ENCODE measurements at places on chromosomes 16 and 17. TPM values are rescaled to one million over a fixed set of nuclear protein-coding genes. Genes with fewer than 3 reads are reported as not detected.

ENGASE gene
- 72.6 TPM for total RNA-seq

- no peak overlapping the region for H3K4me3 ChIP-seq
- no peaks in the 10 kb centered on the region for H3K27me3 ChIP-seq
- DNase-seq = no peak
- peaks cover 30% of the 10 kb centered on the region for H3K36me3 ChIP-seq
- H3K27ac ChIP-seq = no peak overlapping the region
These were observed 68.6 kb downstream of the ZZEF1 start for GRCh38 chr17:4073983-4074830.

DNA sequence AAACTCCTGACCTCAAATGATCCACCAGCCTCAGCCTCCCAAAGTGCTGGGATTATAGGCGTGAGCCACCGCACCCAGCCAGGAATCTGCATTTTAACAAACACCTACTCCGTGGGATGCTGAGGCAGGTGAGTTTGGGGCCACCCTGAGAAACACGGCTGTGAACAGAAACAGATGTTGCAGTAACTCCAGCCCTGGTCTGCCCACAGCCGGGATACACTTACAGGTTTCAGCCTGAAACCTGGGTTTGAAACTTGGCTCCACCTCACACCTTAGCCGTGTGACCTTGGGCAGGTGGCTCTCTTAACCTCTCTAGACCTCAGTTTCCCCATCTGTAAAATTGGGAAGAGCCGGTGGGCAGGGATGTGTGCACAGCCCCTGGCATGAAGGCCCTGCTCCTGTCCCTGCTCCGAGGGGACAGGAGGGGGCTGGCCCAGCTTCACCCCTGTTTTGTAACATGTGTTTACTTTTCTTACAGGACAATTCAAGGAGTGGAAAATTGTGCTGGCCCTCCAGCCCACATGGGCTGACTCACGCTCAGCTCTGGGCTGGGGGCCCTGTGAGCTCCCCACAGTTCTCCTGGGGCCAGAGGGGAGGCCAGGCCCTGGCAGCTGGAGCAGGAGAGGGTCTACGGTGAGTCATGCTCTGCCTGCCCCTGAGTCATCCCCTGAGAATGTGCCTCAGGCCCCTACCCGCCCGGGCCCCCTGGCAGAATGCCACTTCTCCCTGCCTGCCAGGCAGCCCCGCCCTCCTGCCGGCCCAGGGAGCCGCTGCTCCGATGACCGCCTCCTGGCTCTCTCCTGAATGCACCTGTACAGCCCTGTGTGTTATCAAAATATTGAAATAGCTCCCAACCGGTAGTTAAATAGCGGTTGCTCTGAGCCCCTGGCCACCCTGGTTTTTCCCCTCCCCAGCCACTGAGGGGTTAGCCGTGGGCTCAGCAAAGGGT, 7.7 kb upstream of the PPL start:
- DNase-seq = peak; percentile 87
- no peaks in the 10 kb centered on the region for H3K36me3 ChIP-seq
- peaks cover 40% of the 10 kb centered on the region for H3K4me1 ChIP-seq
- peak overlapping the region; percentile 72 for H3K4me3 ChIP-seq
- peak overlapping the region; percentile 98 for H3K27ac ChIP-seq

DNA sequence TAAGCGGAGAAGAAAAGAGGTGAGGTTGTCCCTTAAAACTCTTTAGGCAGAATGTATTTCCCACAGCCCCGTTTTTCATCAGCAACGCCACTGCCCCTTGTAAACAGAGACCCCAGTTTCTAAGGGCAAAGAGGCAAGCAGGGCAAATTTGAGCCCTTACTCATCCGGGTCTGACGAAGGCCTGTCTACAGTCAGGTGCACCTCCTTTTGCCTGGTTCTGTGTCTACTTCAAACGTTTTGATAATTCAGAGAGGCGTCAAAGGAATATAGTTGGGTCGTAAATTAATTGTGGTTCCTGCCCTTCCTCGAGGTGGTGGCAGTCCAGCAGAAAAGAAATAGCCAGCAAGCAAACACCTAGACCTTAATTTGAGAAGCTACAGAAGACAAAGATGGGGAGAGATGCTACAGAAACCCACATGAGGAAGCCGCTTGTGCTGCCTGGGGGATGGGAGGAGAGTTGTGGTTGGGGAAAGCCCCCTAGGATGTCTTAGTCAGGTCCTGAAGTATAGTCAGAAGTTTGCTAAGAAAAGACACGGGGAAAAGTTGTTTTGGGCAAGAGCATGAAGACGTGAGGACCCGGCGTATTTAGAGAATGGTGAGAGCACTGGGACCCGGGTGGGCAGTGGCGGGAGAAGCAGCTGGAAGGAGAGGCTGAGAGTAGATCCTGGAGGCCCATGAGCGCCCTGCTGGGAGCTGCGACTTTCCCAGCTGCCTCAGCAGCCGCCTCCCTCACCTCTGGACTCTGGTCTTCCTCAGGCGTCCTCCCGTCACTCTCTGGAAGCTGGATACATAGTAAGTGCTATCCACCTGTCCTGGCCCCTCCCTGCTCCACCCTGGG, 2.4 kb downstream of the FBRS start:
- H3K4me3 ChIP-seq = peak overlapping the region; percentile 84
- H3K27me3 ChIP-seq = no peaks in the 10 kb centered on the region
- peaks cover 30% of the 10 kb centered on the region for H3K4me1 ChIP-seq
- peaks cover 12% of the 10 kb centered on the region for H3K36me3 ChIP-seq
- DNase-seq = no peak

MBTD1 gene
- 35.9 TPM for total RNA-seq

DNA sequence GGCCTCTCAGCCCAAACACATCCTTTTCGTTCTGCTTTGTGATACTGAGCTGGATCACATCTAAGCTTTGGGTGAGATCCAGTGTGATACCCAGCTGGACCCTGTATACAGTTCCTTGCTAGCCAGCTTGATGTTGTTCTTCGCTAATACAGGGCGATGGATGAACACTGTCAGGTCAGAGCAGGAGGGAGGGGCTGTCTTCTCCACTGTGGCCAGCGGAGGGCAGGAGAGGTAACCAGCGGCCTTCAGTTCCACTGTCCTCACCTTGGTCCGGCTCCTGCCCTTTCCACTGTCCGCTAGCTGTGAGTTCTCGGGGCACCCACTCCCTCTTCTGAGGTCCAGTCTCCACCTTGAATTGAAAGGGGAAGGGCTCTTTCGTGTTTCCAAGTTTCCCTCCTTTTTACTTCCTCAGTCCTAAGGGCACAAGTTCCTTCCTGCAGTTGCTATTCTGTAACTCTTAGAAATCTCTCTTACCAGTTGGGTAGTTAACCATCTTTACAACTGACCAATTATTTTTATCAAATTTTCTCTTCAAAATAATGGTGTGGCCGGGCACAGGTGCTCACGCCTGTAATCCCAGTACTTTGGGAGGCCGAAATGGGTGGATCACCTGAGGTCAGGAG, 3.0 kb upstream of the ZNF213 start:
- H3K36me3 ChIP-seq = peaks cover 11% of the 10 kb centered on the region
- H3K27ac ChIP-seq = no peak overlapping the region
- no peak for DNase-seq
- H3K4me3 ChIP-seq = peak overlapping the region; percentile 76
- H3K4me1 ChIP-seq = peaks cover 30% of the 10 kb centered on the region

- DNase-seq = no peak
- no peak overlapping the region for H3K4me3 ChIP-seq
- H3K36me3 ChIP-seq = peaks cover 21% of the 10 kb centered on the region
- peaks cover 12% of the 10 kb centered on the region for H3K4me1 ChIP-seq
- no peak overlapping the region for H3K27ac ChIP-seq
These were observed 149.3 kb upstream of the KCNJ18 start for GRCh38 chr17:21542991-21543390.

- H3K36me3 ChIP-seq = no peaks in the 10 kb centered on the region
- no peaks in the 10 kb centered on the region for H3K27me3 ChIP-seq
- DNase-seq = no peak
- peaks cover 4% of the 10 kb centered on the region for H3K4me1 ChIP-seq
- H3K27ac ChIP-seq = no peak overlapping the region
- H3K4me3 ChIP-seq = no peak overlapping the region
These were observed 10.6 kb downstream of the ALDH3A1 start for GRCh38 chr17:19737305-19738072.

DNA sequence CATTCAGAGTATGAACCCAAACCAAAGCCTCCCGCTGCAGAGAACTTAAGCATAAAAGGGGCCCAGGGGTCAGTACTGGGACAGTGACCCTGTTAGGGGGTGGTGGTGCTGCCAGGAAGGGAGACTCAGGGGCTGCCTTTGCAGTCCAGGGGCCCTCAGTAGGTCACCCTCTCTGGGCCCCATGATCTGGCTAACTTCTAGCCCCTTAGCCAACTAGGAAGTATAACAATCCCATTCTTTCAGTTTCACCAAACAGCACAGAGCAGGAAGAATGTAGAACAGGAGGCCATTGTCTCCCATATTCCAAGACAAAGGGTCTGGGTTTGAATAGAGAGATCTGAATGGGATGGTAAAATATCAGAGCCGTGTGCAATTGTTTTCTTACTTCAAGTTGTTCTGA, 378.6 kb upstream of the C16orf82 start:
- no peak overlapping the region for H3K4me3 ChIP-seq
- no peak overlapping the region for H3K27ac ChIP-seq
- peaks cover 10% of the 10 kb centered on the region for H3K4me1 ChIP-seq
- no peaks in the 10 kb centered on the region for H3K27me3 ChIP-seq
- DNase-seq = no peak

- H3K27me3 ChIP-seq = peaks cover 60% of the 10 kb centered on the region
- peak within 1 kb of the TSS; percentile 89 for H3K4me3 ChIP-seq
- no peaks in the 10 kb centered on the region for H3K4me1 ChIP-seq
- H3K36me3 ChIP-seq = no peaks in the 10 kb centered on the region
- no peak within 1 kb of the TSS for H3K27ac ChIP-seq
These were observed at the start of gene NXPH3 for GRCh38 chr17:49575679-49576087. TSS of gene NXPH3 (plus strand) at chr17:49575871. CDS start at chr17:49576220, 349 bp downstream.

- H3K27ac ChIP-seq = no peak overlapping the region
- H3K27me3 ChIP-seq = no peaks in the 10 kb centered on the region
- peaks cover 19% of the 10 kb centered on the region for H3K4me1 ChIP-seq
These were observed 223.1 kb downstream of the ZNF423 start for GRCh38 chr16:49632795-49633184.

DNA sequence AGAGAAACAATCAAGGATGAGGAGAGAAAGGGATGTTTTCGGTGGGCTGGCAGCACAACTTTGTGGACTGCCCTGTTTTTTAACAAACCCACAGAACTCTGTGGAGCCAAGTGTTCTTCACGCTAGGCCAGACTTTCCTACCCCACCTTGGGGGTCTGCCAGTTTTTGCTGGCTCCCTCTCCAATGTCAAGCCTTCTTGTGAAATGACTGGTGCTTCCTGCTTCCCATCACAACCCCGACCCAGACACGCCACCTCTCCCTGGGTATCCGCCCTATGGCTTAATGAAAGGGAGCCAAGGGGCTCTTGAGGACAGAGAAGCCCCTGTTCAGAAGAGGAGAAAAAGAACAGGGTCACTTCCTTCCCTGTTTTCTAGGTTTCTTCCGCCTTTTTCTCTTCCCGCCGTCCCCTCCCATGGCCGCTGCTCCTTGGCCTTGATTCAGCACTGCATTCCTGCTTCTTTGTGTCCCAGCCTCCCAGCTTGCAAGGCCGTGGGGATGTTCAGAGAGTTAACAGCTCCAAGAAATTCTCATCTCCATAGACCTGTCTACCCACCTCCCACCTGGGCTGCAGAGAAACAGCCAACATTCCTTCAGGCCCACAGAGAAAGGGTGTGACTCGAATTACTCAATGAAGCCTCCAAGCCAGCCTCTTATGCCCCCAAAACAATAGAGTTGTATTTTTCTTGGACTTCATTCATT, 16.5 kb upstream of the SOX9 start:
- no peak for DNase-seq
- no peak overlapping the region for H3K27ac ChIP-seq
- H3K27me3 ChIP-seq = peaks cover 44% of the 10 kb centered on the region
- peaks cover 12% of the 10 kb centered on the region for H3K4me1 ChIP-seq

GRCh38 chr16:70772493-70772892, 28.5 kb downstream of the VAC14 start:
- no peak for DNase-seq
- H3K27me3 ChIP-seq = no peaks in the 10 kb centered on the region
- H3K36me3 ChIP-seq = peaks cover 3% of the 10 kb centered on the region

DNA sequence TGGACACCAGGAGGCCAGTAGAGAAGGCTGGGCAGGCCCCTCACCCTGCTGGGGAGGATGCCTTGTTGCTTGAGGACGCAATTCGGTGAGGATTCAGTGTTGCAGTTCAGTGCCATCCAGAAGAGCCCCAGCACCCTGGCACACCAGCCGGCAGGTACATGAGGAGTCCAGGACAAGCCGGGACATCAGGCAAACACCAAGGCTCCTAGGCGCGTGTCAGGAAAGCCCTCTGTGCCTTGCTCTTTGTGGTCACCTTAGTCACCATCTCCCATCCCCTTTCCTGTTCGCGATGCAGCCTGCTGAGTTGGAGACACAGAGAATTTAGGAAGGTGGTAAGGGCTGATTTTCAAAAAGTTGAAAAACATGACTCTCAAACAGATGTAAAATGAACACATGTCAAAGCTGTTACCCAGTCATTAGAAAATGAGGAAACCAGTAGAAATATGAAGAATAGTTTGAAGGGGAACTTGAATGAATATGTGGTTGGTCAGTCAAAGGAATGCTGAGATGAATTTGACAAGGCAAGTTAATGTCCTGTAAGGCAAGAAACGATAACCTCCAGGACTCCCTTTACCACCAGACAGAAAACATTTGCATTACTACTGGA, 2.3 kb upstream of the NCBP3 start:
- DNase-seq = no peak
- H3K27ac ChIP-seq = no peak overlapping the region
- H3K4me3 ChIP-seq = no peak overlapping the region
- H3K36me3 ChIP-seq = peaks cover 8% of the 10 kb centered on the region
- H3K4me1 ChIP-seq = peaks cover 13% of the 10 kb centered on the region

RTN4RL1 gene
- 1.7 TPM for total RNA-seq

GRCh38 chr17:68387435-68388218, 69.7 kb downstream of the WIPI1 start:
- DNase-seq = peak; percentile 42
- H3K36me3 ChIP-seq = no peaks in the 10 kb centered on the region
- H3K4me3 ChIP-seq = no peak overlapping the region
- no peak overlapping the region for H3K27ac ChIP-seq
- H3K4me1 ChIP-seq = peaks cover 18% of the 10 kb centered on the region

MYL4 gene
- 2.4 TPM for total RNA-seq

EVPL gene
- total RNA-seq = 116 TPM

- peaks cover 5% of the 10 kb centered on the region for H3K36me3 ChIP-seq
- H3K27ac ChIP-seq = no peak overlapping the region
- H3K4me1 ChIP-seq = peaks cover 32% of the 10 kb centered on the region
- peak overlapping the region; percentile 31 for H3K4me3 ChIP-seq
- H3K27me3 ChIP-seq = no peaks in the 10 kb centered on the region
These were observed 2.0 kb upstream of the TOP2A start for GRCh38 chr17:40419559-40420331.

DNA sequence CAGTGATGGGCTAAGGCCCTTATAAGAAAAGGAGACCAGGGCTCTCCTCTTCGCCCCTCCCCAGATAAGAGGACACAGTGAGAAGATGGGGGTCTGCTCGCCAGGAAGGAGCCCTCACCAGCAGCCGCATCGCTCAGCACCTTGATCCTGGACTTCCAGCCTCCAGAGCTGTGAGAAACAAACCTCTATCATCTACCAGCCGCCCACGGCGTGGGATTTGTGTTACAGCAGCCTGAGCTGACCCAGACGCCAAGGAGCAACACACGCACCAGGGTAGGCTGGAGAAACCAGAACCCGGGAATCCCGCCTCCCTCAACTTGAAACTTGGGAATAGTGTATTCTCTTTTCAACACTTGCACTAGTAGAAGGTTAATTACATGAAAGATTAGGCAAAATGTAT, 4.2 kb upstream of the ZG16B start:
- no peaks in the 10 kb centered on the region for H3K36me3 ChIP-seq
- no peak for DNase-seq
- no peak overlapping the region for H3K4me3 ChIP-seq
- no peak overlapping the region for H3K27ac ChIP-seq
- no peaks in the 10 kb centered on the region for H3K4me1 ChIP-seq

Measured in type B pancreatic cell (in vitro differentiated cells).